8988T (cell line): ENCODE measurements at places on chromosomes 12 and 14.

GRCh38 chr14:71060274-71060673 is 153.0 kb downstream of the PCNX1 start:
- DNase-seq: no peak

DNA sequence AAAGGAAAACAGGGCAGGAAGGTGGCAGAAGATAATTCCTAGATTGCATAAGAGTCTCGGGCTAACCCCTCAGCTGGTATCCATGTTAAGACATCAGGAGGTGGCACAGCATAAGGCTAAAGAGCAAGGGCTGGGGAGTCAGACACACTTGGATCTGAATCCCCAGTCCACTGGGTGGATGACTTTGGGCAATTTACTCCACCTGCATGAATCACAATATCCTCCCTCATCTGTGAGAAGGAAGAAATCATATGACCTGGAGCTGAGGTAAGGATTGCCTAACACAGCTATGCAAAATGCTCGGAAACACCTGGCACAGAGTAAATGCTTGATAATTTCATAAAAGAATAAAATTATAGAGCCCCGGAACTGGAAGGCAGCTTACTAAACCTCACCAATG is 217.9 kb downstream of the PIK3C2G start:
- DNase-seq: no peak

DNA sequence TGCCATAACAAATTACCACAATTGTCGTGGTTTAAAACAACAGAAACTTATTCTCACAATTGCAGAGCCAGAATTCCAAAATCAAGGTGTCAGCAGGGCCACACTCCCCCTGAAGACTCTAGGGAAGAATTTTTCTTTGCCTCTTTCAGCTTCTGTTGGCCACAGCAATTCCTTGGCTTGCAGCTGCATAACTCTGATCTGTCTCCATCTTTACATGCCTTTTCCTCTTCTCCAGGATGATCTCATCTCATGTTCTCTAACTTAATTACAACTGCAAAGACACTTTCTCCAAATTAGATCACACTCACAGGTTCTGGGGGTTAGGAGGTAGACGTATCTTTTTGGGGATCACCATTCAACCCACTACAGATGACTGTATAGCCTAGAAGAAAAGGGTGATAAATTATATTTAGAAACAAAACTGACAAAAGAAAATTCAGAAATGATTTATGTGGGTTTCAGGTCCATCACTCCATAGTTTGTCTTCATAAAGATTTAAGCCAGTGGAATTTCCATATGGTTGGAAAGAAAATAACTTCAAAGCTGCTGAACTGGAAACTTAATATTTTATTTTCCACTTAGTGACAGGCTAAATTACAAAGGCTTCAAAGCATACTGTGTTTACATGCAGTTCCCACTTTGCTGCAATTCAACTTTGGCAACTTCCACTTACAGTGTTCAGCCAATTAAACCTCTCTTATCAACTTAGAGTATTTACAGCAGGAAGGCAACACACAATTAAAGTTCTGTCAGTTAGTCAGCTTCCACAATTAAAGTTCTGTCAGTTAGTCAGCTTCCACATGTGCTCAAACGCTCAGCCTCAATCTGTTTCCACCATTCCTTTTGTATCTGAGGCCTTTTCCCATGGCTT is 213.3 kb downstream of the EPS8 start:
- DNase-seq: no peak

DNA sequence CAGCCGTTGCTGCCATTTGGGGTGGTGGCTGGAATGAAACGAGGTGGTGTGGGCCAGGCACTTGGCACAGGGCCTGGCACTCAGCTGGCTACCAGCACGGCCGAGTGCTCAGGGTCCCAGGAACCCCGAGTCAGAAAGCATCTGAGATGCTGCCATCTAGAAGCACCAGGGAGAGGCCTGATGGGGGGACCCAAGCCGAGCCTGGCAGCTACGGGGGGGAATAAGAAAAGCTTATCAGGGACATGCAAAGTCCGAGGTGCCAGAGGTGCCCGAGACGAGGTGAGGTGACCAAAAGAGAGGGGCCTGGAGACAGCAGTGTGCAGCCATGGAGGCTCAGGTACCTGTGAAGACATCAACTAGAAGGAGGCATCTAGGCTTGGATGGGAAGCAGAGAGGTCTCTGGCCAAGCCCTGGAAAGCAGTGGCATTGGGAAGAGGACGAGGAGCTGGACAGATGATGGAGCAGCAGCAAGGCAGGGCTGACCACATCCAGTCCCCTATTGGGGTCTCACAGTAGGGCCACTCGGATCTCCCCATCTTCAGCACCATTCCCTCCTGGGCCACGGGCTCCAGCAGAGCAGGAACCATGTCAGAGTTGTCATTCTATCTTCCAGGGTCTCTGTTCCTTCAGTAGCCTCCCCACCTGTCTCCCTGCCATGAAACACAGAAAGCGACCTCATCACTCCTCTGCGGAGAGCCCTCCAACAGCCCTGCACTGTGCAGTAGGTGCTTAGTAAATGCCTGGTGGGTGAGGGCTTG is 59.3 kb upstream of the DIO3 start:
- no peak for DNase-seq

- DNase-seq: no peak
Observed at GRCh38 chr14:94217116-94217515, 43.0 kb downstream of the PPP4R4 start.

DNA sequence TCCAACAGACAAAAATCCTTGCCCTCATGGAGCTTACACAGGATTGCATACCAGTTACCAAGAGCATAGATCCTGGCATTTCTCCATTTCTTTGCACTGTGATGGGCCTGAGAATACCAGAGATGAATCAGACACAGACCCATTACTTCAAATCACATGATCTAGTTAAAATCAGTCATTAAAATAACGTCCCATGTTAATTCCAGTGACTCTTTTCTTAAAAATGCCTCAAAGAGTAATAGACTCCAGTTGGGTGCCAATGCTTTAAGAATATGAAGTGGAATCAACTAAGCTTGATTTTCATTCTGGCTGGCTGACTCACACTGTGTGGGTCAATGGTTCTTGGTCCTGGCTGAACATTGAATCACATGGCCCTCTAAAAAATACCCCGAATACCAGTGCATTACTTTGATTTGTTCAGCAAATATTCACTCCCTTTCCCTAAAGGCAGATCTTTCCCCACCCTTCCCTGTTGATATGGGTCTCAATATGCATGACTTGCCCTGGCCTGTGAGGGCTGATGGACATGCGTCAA is 11.0 kb downstream of the ASB2 start:
- DNase-seq: no peak

- DNase-seq: no peak
Observed at GRCh38 chr12:94686834-94687628, 36.7 kb upstream of the TMCC3 start.

DNA sequence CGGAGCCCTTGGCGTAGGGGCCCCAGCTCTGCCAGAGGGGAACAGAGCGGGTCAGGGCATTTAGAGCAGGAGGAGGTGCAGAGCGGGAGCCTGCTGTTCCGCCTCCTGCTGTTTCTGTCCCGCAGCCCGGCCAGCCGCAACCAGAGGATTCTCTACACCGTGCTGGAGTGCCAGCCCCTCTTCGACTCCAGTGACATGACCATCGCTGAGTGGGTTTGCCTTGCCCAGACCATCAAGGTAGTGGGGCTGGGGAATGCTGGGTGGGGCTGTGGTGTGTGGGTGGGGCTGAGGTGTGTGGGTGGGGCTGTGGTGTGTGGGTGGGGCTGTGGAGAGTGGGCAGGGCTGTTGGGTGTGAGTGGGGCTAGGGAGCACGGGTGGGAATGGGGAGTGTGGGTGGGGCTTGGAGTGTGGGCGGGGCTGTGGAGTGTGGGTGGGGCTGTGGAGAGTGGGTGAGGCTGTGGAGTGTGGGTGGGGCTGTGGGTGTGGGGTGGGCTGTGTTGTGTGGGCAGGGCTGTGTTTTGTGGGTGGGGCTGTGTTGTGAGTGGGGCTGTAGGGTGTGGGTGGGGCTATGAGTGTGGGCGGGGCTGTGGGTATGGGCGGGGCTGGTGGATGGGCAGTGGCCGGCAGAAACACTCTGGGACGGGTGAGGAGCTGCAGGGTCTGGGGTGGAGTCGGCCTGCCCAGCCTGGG is 8.0 kb downstream of the ASPG start:
- DNase-seq: no peak

DNA sequence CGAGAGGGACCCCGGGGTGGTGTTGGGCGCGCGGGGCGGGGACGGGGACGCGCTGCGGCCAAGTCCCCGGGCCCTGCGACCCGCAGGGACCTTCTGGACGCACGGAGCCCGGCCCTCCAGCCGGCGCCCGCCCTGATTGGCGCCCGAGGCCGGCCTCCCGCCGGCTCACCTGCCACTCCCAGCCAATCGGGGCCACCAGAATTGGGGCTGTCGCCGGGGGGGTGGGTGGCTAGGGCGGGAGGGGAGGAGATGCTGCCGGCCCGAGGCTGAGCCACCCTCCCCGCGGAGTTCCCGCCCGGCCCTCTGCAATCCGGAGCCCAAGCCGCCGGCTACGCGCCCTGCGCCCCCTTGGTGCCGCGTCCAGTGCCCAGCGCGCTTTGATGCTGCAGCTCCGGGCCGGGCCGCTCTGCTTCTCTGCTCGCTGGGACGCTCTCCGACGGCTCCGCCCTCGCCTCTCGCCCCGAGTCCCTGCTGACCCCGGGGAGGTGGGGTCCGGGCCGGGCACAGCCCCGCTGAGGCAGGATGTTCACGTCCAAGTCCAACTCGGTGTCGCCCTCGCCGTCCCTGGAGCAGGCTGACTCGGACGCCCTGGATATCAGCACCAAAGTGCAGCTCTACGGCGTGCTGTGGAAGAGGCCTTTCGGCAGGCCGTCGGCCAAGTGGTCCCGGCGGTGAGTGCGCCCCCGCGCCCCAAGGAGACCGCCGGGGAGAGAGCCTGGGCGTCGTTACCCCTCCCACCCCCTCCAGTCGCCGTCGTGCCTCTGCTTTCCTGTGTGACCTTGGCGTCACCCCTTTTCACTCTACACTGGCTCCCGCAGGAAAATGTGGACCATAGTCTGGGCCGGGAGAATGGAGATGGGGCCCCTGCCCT is at the start of gene PLEKHD1:
PLEKHD1 (plus strand) TSS at position 285 of the 871 bp plus-strand sequence; CDS start at position 523, 238 bp downstream.
- peak; percentile 81 for DNase-seq

GRCh38 chr12:93723568-93723930 is 46.4 kb downstream of the CRADD start:
- no peak for DNase-seq

DNA sequence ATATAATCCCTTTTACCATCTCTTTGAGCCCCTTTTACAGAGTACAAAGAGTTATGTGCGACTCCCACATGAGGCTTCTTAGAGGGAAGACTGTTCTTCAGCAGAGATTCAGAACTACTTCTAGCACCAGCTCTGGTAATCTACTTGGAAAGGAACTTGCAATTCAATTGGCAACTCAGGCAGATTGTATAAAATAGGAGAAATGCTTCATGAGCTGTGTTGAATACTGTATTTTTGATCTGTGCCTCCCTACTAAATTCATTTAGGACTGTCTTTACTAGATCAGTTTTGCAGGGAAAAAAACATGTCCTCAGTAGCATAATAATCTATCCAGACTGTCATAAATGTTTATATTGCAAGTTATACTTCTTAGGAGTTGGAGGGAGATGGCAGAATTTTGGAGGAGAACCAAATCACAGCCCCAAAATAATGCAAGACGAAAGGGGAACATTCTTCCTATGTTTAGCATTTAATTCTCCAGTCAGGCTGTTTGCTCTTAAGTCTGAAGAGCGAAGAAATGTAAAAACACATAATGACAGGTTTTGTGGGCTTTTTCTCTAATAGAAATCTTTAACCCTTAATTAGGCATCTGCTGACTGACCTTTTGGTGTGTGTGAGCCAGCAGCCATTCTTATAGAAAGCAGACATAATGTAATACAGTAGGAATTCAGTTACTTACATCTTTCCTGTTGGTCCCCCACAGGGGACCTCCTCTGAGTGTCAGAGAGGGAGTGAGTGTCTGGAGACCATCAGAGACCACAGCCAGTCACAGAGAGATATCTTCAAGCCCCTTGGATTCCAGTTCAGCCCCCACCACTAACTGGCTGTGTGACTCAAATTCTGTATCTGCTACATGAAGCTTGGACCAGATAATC is 3.9 kb downstream of the ANO4 start:
- no peak for DNase-seq

GRCh38 chr12:112486361-112486760 is 67.6 kb downstream of the PTPN11 start:
- DNase-seq: no peak

DNA sequence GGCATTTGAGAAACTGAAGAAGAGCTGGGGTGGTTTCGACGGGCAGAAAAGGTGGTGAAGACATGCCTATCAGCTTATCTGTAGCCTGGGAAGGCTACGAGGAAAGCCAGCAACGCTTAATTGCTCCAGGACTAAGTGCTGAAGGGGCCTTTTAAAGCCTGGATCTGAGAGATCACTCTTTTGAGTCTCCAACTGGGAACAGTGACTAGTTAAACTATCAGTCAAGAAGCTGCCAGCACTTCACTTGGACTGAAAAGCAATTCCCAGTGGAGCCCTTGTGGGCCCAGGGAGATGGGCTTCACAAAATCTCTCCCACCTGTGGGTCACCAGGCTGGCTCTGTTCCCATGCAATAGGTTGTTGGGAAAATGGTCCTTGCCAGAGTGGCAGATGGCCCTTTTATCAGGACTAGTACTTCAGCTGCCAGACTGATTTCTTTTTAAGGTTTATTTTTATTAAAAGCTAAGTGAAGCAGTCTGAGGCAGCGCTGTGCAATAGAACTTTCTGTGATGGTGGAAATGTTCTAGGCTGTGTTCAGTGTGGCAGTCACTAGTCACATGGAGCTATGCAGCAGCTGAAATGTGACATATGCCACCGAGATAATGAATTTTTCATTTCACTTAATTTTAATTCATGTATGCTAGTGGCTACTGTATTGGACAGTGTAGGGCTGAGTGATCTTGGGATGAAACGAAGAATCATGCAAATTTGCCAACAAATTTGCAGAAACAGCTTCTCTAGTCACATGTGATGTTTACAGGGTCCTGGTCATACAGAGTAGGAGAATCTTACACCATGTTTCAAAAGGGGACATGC is 276.8 kb downstream of the PCNX1 start:
- no peak for DNase-seq

GRCh38 chr14:65926504-65926903 is 514.0 kb downstream of the FUT8 start:
- no peak for DNase-seq

- DNase-seq: peak; percentile 59
Observed at GRCh38 chr12:62435303-62436163, 31.1 kb upstream of the MON2 start.

DNA sequence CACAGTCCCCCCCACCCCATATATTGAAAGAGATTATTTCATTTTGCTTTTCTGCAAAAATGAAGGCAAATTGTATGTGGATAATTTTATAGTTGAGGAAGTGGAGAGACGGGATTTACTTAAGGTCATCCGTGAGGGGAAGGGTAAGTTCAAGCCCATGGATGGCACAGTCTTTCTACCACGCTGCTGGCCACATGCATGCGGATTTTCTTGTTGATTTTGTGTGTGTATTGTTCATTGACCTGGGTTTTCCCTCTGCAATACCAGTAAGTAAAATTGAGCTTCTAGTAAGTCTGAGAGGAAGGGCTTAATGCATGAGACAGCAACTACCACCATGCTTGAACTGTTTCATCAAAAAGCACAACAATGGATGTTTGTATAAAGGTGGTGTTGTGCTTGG is 35.1 kb downstream of the ACACB start:
- no peak for DNase-seq

GRCh38 chr14:61145903-61146481 is 135.1 kb downstream of the TMEM30B start:
- DNase-seq: no peak
